ENCODE measurements at places on chromosomes 11 and 22.

- no peak for DNase-seq
Measured at GRCh38 chr11:7894251-7894650, 36.8 kb downstream of the OR10A6 start.

GRCh38 chr11:128599729-128600128 is 12.4 kb upstream of the ETS1 start:
- DNase-seq, result no peak

GRCh38 chr11:35223371-35223796 is 84.4 kb downstream of the CD44 start:
- DNase-seq, result no peak

- peak; percentile 95 for DNase-seq
Measured at GRCh38 chr11:35030716-35031213, 108.2 kb upstream of the CD44 start.

Measured in RKO (cell line).